ENCODE measurements at places on chromosomes 12 and 14.

DNA sequence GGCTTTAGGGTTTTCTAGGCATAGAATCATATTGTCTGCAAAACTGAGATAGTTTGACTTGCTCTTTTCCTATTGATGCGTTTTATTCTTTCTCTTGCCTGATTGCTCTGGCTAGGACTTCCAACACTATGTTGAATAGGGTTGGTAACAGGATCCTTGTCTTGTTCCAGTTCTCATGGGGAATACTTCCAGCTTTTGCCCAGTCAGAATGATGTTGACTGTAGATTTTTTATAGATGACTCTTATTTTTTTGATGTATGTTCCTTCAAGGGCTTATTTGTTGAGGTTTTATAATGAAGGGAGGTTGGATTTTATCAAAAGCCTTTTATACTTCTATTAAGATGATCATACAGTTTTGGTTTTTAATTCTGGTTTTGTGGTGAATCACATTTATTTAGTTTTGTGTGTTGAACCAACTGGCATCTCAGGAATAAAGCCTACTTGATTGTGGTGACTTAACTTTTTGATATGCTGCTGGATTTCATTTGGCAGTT lies 478.2 kb downstream of the TMEM117 start:
- no peak for DNase-seq

- peak; percentile 21 for DNase-seq
Measured at GRCh38 chr14:74502236-74503019, 8.9 kb downstream of the ISCA2 start.

DNA sequence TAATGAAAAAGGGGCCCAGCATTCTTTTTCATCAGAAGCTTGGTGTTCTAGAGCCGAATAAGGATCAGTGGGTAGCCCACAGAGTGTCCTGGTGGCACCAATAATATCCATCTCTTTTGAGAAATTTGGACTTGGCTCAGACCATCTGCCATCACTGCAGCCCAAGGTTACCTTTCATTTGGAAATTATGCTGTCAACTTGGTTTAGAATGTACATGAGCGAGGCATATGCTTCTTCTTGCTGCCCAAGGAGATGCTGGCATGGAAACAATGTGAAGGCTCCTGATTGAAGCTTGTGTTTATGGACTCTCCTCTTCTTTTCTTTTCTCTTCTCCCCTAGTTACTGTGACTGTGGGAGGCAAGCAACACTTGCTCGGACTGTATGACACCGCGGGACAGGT lies 50.0 kb downstream of the GPHB5 start:
- DNase-seq, result no peak

DNA sequence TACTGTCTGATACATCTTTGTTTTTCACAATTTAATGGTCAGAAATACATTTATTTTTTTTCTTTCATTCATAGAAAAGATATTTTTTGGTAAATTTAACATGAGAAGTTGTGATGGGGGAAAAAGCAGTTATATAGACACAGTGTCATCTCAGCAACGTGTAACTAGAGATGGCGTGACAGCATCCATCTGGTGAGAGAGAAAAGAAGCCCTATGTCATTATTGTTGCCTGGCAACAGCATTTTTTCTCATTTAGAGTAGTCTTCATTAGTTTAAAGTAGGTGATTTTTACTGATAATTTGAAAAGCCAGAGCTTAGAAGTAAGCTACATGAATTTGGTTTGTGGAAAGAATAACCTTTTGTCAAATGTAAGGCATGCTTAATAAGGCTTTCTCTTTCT lies 128.6 kb downstream of the ACSS3 start:
- DNase-seq, result no peak

- peak; percentile 2 for DNase-seq
Measured at GRCh38 chr14:104341532-104342434, 203.4 kb downstream of the KIF26A start.

- no peak for DNase-seq
Measured at GRCh38 chr12:2523844-2524243, 270.9 kb upstream of the FKBP4 start.

GRCh38 chr14:23421594-23421993 lies 13.5 kb upstream of the MYH6 start:
- no peak for DNase-seq

DNA sequence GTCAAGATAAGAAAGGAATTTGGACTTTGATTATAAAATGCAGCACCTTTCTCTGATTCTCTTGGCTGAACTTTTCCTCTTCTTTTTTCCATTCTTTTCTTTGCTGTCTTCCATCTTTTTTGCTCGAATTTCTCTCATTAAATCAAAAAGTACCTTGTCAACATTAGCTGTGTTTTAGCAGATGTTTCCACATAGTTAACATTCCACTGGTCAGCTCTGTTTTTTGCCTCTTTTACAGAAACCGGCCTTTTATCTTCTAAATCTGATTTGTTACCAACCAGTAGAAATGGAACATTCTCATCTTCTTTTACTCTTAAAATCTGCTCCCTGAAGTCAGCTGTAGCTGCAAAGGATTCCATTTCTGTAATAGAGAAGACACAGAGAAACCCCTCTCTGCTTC lies 71.1 kb upstream of the SYT1 start:
- no peak for DNase-seq

DNA sequence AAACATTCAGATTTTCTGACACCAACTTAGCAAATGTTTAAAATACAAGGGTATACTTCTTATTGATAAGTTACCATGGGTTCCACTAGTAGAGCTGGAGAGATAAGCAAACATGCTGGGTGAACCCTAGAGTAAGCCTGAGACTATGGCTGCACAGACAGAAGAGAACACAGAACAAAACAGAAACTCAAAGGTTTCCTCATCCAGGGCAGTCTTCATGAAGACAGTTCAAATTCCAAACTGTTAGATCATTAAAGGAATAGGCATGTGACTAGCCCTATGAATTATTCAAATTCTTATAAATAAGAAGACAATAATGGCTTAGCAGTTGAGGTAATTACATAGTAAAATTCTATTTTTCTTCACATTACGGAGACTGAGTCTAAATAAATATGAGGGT lies 28.1 kb downstream of the BTBD7 start:
- DNase-seq, result no peak

DNA sequence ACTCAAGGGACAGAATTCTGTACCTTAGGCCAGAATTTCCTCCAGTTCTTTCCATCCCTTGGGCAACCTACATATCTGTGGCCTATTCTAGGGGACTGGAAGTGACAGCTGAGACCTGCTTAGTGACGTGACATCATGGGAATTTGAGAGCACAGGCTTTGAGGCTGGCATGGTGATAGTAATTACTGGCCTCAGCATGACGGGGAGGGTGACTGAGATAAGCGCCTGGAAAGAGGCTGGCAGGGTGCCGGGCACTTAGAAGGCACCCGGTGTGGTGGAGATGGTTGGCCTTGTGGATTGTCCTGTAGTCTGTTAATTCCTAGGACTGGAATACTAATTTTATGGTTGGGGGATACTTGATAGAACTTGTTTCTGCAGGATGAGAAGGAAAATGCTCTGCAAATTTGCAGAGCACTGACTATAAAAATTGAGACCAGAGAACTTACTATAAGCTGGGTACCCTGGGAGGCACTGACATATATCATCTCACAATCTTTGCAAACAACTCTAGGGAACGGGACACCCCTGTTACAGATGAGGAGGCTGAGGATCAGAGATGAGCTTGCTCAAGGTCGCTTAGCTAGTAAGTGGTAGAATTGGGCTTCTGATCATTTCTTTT lies 42.2 kb upstream of the TBX3 start:
- DNase-seq, result no peak

- no peak for DNase-seq
Measured at GRCh38 chr12:57887631-57888408, 41.3 kb upstream of the CTDSP2 start.

GRCh38 chr12:127263621-127264020 lies 1003.3 kb upstream of the TMEM132C start:
- DNase-seq, result no peak

DNA sequence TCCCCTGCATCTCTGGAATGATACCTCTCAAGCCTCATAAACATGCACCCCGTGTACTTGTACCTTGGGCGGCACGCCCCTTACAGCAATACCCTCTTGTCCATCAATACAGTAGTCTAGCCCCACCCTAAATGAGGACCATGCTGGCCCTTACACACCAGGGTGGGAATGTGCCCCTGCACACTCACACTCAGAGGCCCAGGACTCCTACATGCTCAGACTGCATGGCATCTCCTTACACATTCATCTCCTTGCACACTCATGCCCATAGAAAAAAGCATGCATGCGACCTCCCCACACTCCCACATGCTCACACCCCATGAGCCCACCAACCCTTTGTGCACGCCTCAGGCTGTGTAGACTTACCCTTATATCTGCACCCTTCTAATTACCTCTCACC lies 22.0 kb downstream of the ITGA7 start:
- DNase-seq, result no peak

GRCh38 chr12:105158876-105159275 lies 51.3 kb downstream of the WASHC4 start:
- DNase-seq, result no peak

GRCh38 chr12:15879413-15879812 lies 2.8 kb upstream of the STRAP start:
- no peak for DNase-seq

DNA sequence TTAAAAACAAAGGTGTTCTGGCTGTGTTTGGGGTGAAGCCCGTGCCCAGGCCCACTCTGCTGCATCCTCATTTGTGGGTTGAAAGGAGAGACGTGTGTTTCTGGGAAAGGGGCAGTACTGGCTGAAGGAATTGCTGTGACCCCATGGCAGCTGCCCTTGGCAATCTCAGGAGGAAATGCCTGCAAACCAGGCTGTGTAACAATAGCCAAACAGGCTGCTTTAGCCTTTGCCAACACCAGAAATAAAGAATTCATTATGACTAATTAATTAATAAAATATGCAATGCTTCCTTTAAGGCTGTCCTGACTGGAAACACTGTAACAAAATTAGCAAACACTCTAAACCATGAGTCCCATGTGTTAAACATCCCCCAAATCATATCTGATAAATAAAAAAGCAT lies 53.0 kb upstream of the KRR1 start:
- no peak for DNase-seq

DNA sequence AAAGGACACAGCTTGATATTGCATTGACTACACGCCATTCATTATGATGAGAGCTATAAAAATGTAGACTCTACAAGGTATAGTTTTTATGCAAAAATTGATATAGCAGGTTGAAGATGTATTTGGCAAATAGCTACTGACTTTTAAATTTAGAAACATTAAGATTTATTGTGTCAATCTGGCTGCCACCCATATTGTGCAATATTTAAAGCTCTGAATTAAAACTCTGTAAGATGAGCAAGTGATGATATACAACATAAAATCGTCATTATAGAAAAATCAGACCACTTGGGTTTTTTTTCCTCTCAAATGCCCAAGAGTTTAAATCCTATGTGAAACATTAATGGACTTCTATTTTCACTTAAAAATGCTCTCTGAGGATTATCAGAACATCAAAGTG lies 36.8 kb upstream of the E2F7 start:
- DNase-seq, result no peak

DNA sequence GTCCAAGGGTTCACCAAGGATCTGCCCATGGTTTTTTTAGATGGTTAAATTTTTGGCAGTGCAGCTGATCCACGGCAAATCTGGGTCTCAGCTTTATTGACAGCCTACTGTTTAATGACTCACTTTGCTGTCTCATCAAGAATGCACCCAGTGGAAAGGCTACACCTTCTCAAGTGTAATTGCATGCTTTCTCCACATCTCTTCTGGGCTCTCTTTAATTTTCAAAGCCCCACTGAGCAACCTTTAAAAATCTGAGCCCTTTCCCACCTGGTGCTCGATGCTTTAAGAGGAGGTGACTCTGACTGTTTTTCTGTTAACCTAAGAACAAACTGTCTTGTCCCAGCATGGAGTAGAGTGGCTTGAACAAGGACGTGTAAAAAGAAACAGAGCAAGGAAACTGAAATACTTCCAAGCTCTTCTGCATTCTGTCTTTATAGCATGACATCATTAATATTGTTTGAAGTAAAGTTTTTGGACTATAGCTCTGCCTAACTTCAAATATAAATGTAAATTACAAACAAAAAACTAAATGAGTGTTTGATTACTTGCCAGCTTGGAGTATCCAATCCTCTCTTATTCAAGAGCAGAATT lies 214.2 kb upstream of the KRR1 start:
- no peak for DNase-seq

DNA sequence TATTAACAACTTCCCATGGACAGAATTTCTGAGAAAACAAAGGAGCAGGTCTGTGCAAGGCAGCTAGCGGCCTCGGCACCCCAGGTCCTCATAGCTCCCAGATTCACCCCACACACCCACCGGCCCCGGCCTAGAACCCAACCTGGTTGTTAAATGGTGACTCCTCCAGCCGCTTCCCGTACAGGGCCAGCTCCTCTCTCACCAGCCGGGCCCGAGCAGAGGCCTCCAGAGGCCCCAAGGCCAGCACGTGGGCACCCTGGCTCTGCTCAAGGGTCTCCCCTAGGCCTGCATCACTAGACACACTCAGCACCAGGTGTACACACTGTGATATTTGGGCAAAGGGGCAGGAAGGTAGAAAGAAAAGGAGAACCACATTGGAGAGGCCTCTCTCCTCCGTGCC lies 30.3 kb downstream of the TEP1 start:
- no peak for DNase-seq

DNA sequence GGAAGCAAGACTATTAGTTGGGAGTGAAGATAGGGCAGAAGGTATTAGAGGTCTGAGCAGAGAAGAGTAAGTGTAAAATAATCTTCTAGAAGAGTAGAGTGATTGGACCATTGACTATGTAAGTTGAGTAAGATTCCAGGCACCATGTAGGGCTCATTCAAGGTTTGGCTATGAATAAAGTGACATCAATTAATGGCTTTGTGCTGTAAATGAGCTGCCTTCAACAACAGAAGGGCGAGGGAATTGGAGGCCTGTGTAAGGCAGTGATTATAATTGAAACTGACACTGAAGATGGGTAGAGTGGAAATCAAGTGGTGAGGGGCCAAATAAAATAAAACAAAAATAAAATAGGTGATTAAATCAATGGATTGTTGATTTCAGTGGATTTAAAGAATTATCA lies 26.4 kb downstream of the PTPRQ start:
- no peak for DNase-seq

DNA sequence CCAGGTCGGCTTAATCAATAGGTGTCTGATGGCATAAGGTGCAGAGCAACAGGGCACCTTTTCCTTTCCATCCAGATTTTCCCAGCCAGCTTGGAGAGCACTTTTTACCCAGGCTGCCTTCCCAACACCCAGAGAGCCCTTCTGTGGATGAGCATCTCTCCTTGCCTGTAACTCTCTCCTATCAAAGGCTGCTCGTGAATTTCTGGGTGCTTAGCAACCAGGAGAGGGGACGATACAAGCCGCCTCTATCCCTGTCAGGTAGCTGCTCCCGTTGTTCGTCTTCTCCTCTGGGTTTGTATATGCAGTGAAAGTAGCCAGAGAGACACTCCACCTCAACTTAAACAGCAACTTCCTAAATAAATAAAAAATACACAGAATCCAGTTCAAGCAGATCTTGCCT lies 124.2 kb downstream of the CACNA1C start:
- no peak for DNase-seq

GRCh38 chr12:97764700-97765099 lies 302.1 kb downstream of the RMST start:
- DNase-seq, result no peak

GRCh38 chr12:30696486-30696885 lies 817 bp upstream of the IPO8 start:
- DNase-seq, result no peak
